ENCODE measurements at places on chromosomes 1 and 21.

GRCh38 chr21:25689226-25689625 is 45.5 kb downstream of the ATP5PF start:
- DNase-seq: no peak

GRCh38 chr21:44816761-44817505 is 929 bp downstream of the SUMO3 start:
- DNase-seq: no peak

GRCh38 chr1:172885971-172886370 is 164.8 kb downstream of the TNFSF18 start:
- DNase-seq: no peak

GRCh38 chr1:57591842-57592241 is 168.0 kb upstream of the DAB1 start:
- DNase-seq: no peak

GRCh38 chr1:204446413-204447111 is 34.9 kb upstream of the PPP1R15B start:
- no peak for DNase-seq

DNA sequence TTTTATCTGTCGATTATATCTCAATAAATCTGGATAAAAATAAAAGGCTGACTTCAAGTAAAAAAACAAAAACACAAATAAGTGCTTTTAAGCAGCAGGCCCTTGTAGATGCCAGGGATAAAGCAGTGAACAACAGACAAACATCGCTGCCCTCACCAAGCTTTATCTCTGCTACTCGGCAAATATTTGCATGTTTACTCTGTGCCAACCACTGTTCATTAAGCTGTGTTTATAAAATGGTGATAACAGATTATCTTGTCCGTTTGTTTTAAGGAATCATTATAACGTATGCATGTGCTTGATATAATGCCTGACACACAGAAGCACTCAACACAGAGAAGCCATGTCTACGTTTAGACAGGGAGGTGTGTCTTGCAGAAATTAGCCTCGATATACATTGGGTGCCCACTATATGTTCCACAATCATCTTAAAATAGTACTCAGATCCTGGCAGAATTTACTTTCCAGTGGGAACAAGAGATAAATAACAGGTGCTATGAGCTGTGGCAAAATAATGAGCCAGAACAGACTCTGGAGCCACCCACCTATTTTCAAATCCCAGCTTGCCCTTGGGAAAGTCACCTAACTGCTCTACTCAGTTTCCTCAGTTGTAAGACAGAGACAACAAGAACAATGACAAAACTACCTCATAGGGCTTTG is 47.2 kb downstream of the TRIT1 start:
- no peak for DNase-seq

All from cortex of kidney (tissue), 1 donor.